ENCODE measurements at places on chromosomes 3 and 15.
A peak's percentile ranks its signal among the peaks of the same experiment; 100 is the strongest.

GRCh38 chr3:160319322-160319721 is 79.7 kb downstream of the IFT80 start:
- no peak for DNase-seq

DNA sequence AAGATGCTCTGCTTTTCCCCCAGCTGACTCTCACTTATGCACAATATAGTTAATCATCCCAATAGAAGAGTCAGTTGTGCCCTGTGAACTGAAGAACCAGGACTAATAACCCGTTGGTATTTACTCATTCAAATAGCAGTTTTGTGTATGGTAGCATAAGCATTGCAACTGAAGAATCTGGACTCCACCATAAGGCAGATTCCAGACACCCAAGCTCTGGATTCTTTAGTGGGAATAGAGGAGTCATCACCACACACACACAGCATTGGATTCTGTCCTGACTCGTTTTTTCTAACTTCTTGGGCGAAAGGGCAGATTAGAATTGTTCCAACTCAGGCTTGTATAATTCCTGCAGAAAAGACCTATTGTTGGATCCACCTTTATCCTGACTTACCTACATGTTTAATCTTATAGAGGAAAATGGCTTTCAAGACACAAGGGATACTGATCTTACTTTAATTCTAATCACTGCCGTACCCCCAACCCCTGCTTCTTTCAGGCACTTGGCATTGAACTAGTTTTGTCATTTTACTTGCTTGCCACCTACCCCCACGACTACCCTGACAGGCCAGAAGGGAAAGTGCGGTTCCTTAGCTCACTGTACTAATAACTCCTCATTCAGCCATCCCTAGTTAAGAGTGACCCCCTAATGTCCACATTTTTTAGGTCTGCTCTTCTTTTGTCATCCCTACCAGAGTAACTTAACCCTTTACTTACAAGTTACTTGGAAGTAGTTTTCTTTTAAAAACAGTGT is 42.3 kb downstream of the NKIRAS1 start:
- no peak for DNase-seq

GRCh38 chr3:160804762-160805161 is 48.7 kb downstream of the PPM1L start:
- no peak for DNase-seq

GRCh38 chr3:124774327-124774718 is 44.1 kb downstream of the UMPS start:
- no peak for DNase-seq

- DNase-seq = peak; percentile 85
Measured at GRCh38 chr3:179563271-179563783, 601 bp downstream of the ACTL6A start.

DNA sequence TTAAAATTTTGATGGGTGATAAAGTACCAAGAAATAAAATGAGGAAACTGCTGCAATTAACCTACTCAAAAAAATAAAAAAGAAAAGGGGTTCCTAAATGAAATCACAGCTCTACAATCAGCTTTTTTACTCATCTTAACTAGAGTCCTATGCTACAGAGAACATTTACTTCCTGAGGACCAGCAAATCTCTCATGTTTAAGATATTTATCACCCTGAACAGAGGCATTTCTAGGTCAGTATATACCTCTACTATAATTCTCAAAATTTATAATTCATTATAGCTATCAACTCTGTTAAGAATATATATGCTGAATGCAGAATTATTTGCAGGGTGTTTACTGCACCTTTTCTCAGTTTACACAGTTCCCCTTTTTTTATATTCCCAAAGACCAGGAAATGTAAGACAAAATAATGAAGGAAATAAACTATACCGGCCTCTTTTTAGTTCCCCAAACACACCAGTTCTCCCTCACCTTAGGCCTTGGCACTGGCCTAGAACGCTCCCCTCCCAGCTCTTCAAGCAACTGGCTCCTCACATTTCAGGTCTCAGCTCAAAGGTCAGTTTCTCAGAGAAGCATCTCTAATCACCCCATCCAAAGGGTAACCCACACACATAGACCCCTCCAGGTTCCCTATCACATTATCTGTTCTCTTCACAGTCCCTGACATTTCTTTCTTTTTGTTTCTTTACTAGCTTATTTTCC is 71.1 kb downstream of the LRRFIP2 start:
- no peak for DNase-seq

- peak; percentile 36 for DNase-seq
Measured at GRCh38 chr3:180646187-180646790, 33.0 kb downstream of the CCDC39 start.

- no peak for DNase-seq
Measured at GRCh38 chr15:58473724-58474123, 41.9 kb downstream of the LIPC start.

GRCh38 chr15:70995383-70995970 is 102.9 kb downstream of the LRRC49 start:
- DNase-seq = no peak

- no peak for DNase-seq
Measured at GRCh38 chr3:130851277-130851676, 42.6 kb upstream of the ATP2C1 start.

DNA sequence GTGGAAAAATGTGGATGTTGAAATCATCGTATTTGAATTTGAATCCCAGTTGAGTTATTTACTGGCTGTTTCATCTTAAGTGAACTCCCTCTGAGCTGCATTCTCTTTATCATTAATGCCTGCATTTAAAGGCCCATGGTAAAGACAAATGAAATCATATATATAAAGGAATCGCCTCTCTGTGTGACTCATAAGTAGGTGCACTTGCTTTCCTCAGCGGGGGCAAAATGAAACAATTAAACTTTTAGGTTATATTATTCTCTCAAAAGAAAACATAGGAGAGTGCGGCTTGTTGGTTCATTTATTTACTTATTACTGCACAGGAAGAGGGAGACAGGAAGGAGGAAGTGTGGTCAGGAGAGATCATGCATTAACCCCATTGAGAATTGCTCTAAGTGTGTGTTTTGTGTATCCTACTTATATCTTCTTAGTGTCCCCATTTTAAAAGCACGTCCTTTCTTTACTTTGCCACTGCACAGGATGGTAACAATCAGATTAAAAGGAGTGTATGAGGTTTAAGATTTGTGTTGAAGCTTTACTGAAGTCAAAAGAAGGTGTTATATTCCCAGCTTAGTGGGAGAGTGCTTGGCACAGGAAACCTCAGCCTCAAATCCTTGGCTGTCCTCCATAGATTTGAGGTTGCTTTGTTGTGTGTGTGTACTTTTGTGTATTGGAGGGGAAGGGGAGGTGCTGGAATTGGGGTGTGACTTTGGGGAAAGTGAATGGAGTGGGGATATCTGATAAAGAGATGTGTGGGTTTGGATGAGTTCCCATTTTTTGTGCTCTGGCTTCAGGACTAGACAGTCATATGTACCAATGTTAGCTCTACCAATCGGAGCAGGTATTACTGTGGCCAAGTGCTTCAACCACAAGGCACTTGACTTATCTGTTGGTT is 595.8 kb upstream of the NR2F2 start:
- no peak for DNase-seq

- DNase-seq = no peak
Measured at GRCh38 chr3:117278424-117279190, 569.0 kb downstream of the TUSC7 start.

DNA sequence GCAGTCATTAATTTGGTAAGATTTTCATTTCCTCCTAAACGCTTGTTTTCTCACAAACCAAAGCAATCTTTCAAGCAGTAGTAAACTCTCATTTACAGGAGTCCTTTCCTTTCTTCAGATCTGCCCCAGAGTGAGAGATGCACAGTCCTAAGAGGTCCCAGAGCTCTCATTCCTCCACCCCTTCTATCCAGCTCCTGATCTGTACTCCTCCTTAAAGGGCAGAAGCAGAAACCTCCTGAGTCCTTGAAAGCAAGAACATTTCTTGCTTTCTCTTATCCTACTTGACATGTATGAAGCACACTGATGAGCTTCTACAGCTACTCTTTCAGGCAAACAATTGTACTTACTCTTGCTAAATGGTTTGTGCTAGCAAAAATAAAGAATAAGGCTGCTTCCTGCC is 11.7 kb downstream of the EXD1 start:
- DNase-seq = no peak
